ENCODE measurements at places on chromosomes 16 and 17.

GRCh38 chr17:77602062-77602746, 356.3 kb upstream of the TNRC6C start:
- no peak for DNase-seq

DNA sequence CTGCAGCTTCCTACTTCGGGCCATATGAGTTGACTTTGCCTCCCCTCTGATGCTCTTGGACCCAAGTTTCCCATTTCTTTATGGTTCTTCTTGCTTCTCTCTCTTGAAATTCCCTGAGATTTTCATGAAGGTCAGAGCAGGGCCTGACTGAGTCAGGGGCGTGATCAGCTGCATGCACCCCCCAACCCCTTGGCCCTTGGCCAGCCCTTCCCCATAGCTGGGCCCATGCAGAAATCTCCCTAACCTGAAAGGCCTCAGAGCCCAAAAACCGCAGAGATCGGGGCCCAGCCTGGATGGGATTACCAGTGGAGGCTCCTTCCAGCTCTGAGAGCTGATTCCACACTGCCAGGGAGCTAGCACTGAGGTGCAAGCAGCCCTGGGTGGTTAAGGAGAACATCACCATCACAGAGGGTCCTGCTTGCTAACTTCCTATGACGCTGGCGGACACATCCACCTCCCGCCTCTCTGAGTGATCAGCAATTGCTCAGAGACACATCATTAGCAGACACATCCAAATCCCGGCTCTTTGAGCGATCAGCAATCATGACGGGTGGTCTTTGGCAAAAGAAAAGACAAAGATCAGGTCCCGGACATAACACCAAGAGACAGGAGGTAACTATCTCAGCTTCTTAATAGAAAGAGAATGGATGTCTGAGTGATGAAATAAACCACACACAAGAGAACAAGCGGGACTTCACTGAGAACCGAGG, 161.5 kb downstream of the C16orf78 start:
- no peak for DNase-seq

- DNase-seq, result no peak
Observed at GRCh38 chr16:88289561-88289960, 93.2 kb upstream of the ZNF469 start.

GRCh38 chr16:5054876-5055865, 10.6 kb downstream of the C16orf89 start:
- DNase-seq, result no peak

- DNase-seq, result no peak
Observed at GRCh38 chr17:16888413-16889087, 83.4 kb downstream of the TNFRSF13B start.

- DNase-seq, result no peak
Observed at GRCh38 chr17:63246344-63246743, 199.8 kb downstream of the CYB561 start.

GRCh38 chr17:29586676-29587469, 2.6 kb downstream of the GIT1 start:
- DNase-seq, result no peak

- no peak for DNase-seq
Observed at GRCh38 chr17:45288825-45289224, 26.9 kb upstream of the SPATA32 start.

- no peak for DNase-seq
Observed at GRCh38 chr17:75697651-75698291, 23.5 kb upstream of the ITGB4 start.

DNA sequence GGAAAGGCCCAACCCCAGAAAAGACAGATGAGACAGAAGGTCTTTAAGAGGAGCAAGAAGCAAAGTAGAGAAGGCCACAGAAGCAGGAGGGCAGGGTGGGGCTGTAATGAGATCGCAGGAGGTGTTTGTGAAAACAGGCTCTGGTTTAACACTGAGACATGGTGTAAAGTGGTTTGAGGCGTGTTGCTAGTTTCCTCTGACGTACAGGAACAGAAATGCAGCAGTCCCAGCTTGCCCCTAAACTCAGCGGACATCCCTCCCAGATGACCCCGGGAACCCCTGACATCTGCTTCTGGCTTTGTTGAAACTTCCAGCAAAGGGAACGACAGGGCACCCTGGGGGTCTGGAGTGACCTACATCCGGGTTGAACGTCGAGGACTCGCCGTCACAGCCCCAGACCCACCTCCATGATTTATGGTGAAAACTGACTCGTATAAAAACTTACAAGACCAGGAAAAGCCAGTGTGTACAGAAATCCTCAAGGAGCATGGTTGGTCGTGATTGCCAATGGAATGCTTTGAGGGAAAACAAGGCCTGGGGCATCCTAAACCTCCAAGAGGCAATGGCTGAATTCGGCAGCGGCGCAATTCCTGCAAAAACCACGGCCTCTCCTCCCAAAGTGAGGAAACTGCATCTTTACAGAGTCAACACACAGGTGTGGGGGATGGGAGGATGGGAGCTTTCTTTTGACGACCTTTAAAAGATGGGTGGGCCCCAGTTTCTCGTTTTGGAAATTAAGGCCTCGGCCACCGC, 25.8 kb downstream of the LITAF start:
- DNase-seq, result no peak

- no peak for DNase-seq
Observed at GRCh38 chr16:51816929-51817328, 665.9 kb upstream of the SALL1 start.

DNA sequence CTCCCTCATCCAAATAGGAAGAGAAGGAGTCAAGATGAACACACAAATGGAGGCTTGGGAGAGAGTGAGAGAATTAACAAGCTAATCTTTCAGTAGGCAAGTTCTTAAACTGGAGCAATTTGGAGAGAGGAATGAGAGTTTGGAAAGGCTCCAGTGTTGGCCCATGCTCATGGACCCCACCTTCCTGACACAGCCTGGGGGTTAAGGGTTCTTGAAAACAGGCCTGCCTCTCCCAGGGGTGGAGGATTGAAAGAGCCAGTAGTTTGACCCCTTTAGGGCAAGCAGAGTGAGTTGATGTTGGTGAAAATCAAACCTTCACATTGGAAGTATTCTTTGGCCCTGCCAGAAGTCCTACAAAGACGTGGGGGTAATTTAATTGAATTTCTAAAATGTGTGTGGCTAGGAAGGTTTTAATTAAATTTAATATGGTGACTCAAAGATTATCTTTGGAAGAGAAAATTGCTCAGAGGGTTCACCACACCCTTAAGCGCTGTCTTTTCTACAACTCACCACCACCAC, 5.8 kb downstream of the HOXB3 start:
- no peak for DNase-seq

- no peak for DNase-seq
Observed at GRCh38 chr17:29124135-29124924, 55.9 kb downstream of the MYO18A start.

DNA sequence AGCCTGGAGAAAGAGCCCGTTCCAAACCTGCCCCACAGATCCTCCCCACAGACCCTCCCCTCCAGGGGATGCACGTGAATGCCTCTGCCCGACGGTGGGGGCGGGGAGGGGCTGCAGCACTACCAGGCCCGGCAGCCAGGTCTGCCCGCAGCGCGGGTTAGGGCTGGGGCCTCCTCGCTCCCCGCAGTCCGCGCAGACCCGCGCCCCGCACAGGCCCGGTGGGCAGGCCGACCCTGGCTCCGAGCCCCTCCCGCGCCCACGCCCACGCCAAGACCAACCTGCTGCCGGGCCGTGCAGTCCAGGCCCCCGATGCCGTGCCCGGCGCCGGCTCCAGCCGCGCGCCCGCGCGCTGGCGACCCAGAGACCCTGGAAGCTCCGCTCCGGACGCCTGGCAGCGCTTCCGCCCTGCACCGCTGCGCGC, at the start of gene RPUSD1:
Gene RPUSD1 (minus strand): TSS at position 404 of the 421 bp plus-strand sequence. CDS start 644 bp downstream, outside the sequence.
- DNase-seq, result no peak

DNA sequence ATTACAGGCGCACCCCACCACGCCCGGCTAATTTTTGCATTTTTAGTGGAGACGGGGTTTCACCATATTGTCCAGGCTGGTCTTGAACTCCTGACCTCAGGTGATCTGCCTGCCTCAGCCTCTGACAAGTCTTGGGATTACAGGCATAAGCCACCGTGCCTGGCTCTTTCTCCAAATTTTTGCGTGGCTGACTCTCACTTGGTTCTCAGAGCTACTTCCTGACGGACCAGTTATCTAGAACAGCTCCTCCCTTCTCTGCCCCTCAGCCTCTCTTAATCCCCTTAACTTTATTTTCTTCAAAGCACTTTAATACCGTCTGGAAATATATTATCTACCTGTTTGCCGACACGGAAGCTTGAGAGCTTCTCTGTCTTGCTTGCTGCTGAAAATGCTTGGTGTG, 4.2 kb downstream of the YPEL2 start:
- DNase-seq, result no peak

GRCh38 chr17:64216338-64217248, 46.5 kb downstream of the TEX2 start:
- DNase-seq, result no peak

DNA sequence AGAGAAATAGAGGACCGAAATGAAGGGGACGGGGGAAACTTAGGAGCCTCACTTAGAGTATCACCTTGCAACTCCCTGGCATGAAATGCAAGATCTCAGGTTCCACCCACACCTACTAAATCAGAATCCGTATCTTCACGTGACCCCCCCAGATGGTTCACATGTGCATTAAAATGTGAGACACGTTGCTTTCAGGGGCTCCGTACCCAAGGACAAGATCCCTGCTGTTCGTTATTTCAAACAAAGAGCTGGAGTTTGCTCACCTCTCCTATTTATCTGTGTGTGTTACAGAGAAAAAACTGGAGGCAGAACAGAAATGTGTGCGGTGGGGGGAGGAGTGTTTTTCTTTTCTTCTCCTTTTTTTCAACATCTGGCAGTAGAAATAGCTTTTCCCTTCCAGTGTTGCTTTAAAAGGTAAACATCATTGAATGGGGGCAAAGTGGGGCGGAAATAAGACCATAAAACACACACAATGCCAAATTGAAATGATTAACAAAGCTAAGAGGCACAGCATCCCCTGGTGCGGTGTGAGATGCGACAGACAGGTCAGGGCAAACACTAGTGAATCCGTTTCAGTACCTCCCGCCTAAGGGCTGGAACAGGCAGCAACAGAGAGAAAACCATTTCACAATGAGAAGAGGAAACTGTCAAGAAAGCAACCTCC, 145.4 kb downstream of the SOX9 start:
- no peak for DNase-seq

GRCh38 chr16:67357561-67357960, 30.9 kb downstream of the LRRC36 start:
- no peak for DNase-seq

DNA sequence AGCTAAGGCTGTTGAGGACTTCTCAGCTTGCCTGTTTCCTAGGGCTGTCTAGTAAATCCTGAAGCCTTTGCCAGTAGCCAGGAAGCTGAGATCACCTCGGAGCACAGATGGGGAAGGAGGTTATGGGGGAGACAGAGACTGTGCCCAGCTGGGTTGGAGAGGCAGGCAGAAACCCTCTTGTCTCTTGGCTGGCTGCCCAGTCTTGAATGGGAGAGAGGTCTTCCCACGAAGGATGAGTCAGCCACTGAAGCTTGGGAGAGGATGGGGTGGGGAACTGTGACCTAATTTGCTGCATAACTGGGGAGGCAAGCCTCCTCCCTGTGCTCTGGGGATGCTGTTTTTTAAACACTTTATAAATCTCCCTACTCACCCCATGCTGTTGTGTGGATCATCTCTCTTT, 69.8 kb downstream of the SHISA9 start:
- no peak for DNase-seq

- no peak for DNase-seq
Observed at GRCh38 chr17:78933959-78934568, 8.9 kb upstream of the TIMP2 start.

GRCh38 chr16:27564224-27564623, 14.3 kb downstream of the KATNIP start:
- no peak for DNase-seq

DNA sequence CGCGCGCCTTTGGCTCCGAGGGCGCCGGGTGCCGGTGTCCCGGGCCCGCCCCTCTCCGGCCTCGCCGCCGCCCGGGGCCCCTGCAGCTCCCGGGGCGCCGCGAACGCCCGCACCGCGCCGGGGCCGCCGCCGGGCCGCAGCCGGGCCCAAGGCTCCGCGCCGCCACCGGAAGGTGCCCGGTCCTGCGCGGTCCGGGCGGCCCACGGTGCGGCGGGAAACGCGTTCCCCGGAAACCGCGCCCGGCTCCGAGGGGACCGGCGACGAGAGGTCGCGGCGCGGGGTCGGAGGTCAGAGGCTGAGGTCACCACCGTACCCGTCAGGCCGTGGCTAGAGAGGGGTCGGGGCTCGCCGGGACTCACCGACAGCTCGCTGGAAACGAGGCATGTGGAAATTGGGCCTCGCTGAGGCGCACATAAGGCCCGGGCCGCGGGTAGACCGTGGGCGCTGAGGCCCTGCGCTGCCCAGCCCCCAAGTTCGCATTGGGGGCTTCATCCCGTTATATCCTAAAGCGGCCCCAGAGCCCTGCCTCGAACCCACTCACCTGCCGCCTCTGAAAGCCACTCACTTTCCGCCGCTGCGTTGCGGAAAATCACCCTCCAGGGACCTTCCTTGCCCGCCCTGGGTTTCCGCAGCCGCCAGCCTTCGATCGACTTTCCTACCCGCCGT, at the start of gene DUS1L:
Gene DUS1L (minus strand): TSS at position 167 of the 666 bp plus-strand sequence. CDS start 745 bp downstream, outside the sequence.
- DNase-seq, result peak; percentile 57

- no peak for DNase-seq
Observed at GRCh38 chr17:78678222-78678557, 101.0 kb upstream of the DNAH17 start.

- DNase-seq, result no peak
Observed at GRCh38 chr17:17229416-17230384, 7.3 kb downstream of the FLCN start.

DNA sequence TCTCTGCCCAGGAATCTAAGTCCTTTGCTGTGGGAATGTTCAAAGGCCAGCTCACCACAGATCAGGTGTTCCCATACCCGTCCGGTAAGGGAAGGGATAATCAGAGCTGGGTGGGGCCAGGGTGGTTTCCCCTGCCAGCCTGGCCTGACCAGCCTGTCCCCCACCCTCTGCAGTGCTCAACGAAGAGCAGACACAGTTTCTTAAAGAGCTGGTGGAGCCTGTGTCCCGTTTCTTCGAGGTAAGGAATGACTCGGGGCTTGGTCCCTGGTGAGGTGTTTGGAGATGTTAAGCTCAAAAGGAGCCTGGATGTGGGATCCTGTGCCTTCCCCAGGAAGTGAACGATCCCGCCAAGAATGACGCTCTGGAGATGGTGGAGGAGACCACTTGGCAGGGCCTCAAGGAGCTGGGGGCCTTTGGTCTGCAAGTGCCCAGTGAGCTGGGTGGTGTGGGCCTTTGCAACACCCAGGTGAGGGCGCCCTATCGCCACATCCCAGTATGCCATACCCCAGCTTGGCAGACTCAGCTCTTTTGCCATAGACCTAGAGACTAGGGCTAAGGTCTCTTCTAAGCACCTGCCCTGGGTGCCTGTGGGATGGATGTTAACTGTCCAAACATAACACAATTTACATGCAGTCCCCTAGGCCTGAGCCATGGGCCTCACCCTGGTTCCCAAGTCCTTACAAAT, 997 bp downstream of the ACADVL start:
- no peak for DNase-seq

DNA sequence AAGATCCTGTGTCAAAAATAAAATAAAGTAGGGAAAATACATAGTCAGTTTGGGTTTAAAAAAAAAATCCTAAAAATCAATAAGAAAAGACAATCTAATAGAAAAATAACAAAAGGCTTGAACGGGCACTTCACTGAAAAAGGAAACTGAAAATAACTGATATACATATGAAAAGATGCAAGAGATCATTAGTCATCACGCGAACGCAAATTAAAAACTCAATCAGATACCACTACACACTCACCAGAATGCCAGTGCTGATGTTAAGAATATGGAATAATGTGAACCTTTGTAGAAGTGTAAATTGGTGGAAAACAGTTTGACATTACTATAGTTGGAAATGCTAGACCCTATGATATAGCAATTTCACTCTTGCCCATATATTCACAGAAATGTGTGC, 14.6 kb downstream of the GNGT2 start:
- DNase-seq, result no peak

Data from activated CD4-positive, alpha-beta T cell treated with anti-CD3 and anti-CD28 coated beads for 24 hours (primary cell).